Bone marrow (tissue), 2 donors: ENCODE measurements at places on chromosomes 2 and 18.

- DNase-seq: no peak
Observed at GRCh38 chr2:74039611-74040010, 54.9 kb downstream of the TET3 start.

DNA sequence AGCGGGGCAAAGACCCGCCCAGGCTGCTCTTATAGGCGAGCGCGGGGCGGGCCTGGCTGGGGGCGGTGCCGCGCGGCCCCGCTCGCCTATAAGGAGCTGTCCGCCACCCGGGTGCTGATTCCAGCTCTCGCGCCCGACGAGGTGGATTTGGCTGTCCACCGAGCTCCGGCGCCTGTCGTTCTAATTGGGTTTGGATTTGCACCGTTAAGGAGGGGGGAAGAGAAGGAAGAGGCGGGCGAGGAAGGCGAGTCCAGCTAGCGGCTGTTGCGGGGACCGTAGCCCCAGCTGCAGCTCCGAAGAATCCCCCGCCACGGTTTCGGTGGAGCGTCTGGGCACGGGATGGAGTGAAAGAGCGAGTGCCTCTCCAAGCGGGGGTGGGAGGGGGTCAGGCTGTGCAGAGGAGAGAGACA is at the start of gene CNTNAP5:
CNTNAP5 (plus strand) TSS at position 117 of the 410 bp plus-strand sequence. CDS start 364 bp downstream, outside the sequence.
- no peak for DNase-seq

GRCh38 chr2:66082581-66082980 is 352.3 kb upstream of the MEIS1 start:
- DNase-seq: no peak

- DNase-seq: no peak
Observed at GRCh38 chr2:173214213-173214612, 138.6 kb downstream of the MAP3K20 start.

DNA sequence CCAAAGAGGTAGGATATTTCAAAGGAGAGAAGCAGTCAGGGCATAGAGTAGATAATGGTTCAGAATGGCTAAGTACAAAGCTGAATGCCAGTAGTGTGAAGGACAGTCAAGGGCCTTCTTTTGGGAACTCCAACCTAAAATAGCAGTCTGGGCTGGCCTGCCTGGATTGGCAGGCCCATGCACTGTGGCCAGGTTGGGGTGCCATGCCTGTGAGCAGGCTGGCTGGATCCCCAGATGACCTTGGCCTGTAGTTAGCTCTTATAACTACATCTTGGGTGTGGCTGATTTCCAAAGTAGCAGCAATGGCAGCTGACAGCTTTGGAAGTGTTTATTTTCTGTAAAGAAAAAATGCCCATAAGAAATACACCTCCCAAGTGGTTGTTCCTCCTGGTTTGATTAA is 51.5 kb upstream of the ITGB6 start:
- no peak for DNase-seq

DNA sequence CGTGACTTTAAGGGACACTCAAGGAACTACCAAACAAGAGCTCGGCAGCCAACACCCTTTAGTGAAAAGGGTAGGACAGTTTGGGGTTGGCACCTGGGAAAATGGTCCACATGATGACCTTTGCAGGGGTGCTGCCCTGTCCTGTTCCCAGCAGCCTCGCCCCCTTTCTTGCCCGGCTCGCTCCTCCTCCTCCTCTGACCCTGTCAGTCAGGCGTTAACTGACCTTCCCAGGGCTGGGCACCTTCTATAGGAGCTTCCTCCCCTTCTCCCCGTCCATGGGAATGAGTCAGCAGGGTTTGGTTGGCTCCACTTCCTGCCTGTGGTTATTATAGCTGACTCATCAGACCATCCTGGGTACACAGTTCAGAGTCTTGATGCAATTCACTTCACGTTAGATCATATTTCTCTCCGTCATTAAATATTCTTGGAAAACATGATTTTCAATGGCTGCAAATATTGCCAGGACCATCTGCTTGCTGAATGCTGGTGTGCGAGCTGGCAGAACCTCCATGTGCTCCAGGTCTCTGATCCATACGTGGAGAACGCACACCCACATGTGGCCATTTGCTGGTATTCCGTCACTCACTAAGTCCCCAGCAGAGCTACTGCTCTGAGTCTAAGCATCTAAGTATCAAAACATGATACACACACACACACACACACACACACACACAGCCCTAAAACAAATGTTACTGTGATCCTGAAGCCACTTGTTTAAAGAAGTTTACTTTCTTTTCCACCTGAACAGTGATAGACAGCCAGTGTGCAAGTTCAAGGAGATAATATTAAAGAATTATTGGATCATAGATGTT is 185.0 kb downstream of the ANAPC1 start:
- DNase-seq: peak; percentile 92

DNA sequence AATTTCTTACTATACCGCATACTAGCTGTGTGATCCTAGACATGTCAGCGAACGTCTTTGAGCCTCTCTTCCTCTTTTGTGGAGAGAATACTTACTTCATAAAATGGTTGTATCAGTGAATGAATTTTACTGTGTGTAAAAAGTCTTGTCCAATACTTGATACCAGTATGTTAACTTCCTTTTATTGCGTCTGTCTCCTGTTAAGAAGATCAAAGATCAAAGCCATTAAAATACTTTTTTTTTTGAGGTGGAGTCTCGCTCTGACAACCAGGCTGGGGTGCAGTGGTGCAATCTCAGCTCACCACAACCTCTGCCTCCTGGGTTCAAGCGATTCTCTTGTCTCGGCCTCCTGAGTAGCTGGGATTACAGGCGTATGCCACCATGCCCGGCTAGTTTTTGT is 33.2 kb downstream of the ERLEC1 start:
- DNase-seq: no peak

DNA sequence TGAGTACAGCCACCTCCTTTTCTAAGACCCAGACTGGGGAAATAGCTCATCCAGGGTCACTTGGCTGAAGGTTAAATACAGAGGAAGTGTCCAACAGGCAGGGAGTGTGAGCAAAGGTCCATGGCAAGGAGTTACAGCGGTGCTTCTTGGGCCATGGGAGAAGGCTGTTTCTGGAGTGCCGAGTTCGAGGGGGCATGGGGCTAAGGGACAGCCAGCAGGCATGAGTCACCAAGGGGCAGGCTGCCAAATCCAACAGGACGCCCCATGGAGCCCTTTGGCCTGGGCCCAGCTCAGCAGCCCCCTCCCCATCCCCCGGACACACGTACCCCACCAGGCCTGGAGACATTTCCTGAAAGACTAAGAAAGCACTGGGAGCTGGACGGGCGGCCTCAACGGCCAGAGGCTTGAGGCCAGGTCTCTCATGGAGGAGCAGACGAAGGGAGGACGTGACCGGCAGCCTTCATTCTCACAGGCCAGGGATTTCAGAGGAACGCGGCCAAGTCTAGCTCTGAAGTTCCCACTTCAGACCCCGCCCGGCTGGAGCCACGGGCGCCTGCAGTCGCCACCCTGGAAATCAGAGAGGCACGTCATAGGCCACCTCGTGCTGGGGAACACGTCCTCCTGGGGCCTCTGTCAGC is 160.4 kb downstream of the SMAD7 start:
- no peak for DNase-seq

GRCh38 chr18:79947054-79947755 is 4.2 kb downstream of the SLC66A2 start:
- DNase-seq: no peak

DNA sequence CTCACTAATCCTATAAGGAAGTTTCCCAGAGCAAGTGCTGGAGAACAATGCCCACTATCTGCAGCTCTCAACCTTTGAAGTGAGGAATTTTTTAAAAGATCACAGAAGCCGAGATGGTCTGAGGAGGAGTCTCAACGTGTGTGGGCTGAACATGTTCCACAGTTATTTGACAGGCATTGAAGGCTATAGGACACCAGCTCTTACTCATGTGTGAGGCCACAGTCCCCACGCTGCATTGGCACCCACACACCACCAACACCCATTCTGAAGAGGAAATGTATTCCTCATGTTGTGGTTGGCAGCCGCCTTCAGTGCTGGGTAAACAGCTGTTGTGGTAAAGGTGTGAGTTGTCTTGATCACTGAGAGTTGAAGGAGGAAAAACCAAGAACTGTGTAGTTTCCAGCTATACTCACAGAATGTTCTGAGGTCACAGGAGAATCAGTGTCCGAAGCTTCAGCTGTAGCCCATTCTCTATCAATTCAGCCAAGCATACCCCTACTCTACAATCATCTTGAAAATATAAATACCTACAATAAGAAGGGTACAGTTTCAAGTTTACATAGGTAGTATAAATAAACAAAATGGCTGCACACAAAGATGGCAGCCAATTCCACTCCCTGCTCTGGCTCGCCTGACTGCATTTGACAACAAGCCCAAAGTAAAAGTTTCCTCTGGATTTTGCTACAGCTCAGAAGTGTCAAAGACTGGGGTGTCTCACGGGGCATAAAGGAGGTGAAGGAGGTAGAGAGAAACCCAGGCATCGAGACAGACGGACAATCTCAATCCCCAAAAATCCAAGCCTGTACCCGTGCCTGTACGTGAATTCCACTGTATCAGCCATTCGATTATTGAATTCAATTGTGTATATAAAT is 12.1 kb downstream of the CD226 start:
- no peak for DNase-seq

DNA sequence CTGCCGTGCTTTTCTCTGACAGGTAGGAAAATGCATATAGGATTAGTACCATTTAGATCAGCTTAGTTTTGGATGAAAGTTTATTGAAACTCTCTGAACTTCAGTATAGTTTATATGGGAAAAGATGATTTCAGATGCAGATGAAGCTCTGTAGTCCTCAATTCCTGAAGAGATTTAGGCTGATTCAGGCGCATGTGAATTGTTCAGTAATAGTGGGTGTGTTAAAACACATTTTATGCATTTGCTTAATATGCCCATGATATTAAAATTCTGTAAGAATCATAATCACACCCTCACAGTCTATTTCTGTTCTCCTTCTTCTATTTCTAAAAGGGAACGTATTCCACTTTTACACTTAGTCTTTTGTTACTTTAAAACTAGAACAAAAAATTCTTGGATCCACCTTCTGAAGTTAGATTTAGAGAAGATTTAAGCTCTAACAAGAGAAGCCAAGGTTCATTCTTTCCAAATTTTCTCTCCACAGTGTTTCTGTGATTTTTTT is 44.5 kb upstream of the FAM237A start:
- DNase-seq: no peak

DNA sequence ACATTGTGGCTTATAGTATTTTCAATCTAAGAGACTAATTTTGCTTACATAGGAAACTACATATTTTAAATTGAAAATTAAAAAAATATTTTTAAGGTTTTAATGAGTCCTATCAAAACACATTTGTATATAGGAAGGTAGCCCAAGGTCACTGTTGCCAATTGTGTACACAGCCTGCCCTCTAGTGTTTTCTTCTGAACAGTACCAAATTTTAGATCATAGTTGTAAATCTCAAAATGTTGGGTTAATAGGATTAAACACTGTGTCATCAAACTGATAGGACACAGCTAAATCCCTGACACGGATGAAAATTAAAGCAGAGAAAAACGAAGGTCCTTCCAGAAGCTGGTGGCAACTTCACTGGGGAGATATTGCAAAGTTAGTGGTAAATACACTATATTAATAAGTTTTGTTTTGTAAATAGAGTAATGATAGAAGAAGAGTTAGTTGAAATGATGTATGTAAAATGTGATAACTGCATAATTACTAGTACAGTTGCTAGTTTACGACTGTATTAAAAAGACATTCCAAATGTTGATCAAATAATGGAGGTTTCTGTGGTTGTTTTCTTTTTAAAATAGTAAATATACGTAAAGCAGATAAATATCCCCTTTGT is 19.7 kb downstream of the CLUL1 start:
- peak; percentile 43 for DNase-seq

GRCh38 chr2:19295998-19296502 is 62.4 kb downstream of the OSR1 start:
- no peak for DNase-seq
